ENCODE measurements at places on chromosomes 7 and 10.

DNA sequence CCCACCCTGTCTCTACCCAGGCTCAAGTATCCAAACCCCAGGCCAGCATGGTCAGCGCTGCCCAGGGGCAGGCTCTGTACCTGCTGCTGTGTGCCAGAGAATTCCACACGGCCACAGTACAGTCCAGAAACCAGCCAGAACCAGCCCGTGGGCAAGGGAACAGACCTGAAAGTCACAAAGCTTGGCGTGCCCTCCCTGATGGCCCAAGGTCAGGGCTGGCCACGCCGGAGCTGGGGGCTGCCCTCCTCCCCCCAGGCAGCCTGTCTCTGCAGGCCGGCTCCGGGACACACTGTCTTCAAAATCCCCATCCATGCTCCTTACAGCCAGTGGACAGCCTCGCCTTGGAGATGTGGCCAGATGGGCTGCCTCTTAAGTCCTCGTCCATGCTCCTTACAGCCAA lies 78.4 kb downstream of the CTBP2 start:
- no peak for DNase-seq

DNA sequence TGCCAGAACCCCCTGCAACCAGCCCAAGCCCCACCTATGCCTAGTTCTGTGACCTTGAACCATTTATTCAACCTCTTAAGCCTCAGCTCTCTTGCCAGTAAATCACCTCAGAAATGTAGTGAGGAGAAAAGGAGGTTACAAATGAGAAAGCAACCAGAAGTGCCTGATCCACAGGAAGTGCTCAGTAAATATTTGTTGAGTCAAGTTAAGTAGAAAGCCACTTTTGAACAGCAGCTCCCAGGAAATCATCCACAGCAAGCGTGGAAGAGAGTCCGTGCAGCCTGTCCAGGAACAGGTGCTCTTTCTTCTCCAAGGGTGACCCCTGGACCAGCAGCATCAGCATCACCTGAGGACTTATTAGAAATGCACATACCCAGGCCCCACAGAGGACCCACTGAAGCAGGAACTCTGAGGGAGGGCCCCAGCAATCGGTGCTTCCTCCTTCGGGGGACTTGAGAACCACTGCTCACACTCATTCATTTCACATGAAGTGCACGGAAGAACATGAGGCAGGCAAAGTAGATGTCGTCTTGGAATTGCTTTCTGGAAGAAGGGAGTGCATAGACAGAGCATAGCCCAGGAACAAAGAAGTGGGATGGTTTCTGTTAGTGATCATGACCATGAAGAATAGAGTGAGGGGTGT lies 6.3 kb upstream of the C10orf71 start:
- DNase-seq = peak; percentile 44

DNA sequence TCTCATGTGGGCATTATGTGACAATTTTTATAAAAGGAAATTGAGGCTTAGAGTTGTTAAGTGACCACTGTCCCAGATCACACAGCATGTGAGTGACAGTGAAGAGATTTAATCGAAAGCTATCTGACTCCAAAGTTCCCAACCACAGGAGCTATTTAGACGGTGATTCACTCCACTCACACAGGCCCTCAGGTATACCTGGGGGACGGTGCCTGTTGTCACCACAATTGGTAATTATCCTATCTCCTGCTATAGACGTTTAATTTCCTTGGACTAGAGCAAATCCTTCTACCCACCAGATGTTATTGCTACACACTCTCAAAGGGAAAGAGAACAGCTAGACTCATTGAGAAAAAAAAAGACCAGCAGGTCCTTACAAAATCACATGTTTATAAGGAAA lies 145.5 kb downstream of the KLF6 start:
- DNase-seq = no peak

- no peak for DNase-seq
Observed at GRCh38 chr7:18289788-18290187, 205.8 kb upstream of the HDAC9 start.

DNA sequence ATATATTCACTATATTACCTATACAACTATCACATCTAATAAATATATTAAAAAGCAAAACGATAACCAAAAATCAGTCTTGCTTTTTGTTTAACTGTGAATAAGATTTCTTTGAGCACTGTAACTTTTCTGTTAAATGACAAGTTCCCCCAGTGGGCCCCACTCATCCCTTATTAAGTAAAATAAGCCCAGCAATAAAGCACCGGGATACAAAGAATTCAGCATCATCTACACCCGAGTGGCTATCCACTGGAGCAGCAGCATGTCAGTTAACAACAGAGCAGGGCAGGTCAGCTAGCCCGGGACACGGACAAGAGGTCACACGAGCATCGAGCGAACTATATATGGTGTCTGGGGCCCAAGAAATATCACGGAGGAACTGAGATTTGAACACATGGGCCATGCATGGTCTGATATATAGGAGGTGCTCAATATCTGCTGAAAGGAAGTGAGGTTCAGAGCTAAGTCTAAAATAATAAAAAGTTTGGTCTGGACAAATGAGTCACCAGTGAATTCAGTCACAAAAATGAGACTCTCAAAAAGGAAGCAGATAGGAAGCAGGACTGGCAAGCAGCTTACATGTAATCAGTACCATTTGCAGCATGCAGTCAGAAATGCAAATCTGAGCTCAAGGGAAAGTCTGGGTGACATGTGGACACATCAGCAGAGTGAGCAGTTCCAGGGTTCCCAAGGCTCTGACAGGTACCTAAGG lies 4.1 kb downstream of the ERCC6 start:
- no peak for DNase-seq

- no peak for DNase-seq
Observed at GRCh38 chr10:76138286-76138685, 706.9 kb downstream of the LRMDA start.

GRCh38 chr7:155489158-155489840 lies 31.4 kb downstream of the EN2 start:
- no peak for DNase-seq

- no peak for DNase-seq
Observed at GRCh38 chr7:133481676-133482075, 228.8 kb downstream of the EXOC4 start.

- DNase-seq = no peak
Observed at GRCh38 chr10:119514819-119515218, 27.7 kb downstream of the RGS10 start.

GRCh38 chr7:133978502-133979295 lies 148.4 kb upstream of the LRGUK start:
- no peak for DNase-seq

DNA sequence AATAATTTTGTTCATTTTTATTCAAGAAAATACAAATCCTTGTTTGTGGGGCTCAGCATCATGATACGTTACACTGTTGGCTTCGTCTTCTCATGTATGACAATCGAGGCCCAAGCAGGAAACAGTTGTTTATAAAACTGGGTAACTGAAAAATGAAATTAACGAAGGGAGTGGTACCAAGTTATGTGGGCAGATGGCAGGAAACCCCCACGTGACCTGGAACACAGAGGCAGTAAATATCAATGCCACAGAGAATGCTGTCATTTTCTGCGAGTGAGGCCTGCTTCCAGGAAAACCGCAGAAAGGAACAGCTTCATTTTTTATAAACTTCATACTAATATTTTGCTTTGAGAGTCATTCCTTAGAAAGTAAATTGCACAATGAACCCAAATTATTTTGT lies 201.0 kb upstream of the ADARB2 start:
- DNase-seq = no peak

DNA sequence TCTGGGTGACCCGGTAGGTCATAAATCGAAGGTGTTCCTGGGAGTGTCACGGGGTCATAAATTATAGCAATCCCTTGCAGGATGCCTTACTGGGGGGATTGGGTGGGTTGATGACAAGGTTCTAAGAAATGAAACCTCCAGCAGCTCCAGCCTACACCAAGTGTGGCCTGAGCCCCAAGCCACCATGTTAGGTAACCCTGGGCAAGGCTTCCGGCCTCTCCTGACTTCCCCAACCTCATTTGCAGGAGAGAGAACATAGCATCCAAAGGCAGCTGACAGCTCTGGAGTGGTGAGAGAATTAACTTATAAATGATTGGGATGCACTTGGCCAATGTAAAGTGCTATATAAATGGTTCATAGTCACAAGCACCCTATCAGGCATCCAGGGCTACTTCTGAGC lies 52.8 kb upstream of the TMEM273 start:
- no peak for DNase-seq

- peak; percentile 46 for DNase-seq
Observed at GRCh38 chr10:114662646-114663217, 4.7 kb upstream of the ABLIM1 start.

DNA sequence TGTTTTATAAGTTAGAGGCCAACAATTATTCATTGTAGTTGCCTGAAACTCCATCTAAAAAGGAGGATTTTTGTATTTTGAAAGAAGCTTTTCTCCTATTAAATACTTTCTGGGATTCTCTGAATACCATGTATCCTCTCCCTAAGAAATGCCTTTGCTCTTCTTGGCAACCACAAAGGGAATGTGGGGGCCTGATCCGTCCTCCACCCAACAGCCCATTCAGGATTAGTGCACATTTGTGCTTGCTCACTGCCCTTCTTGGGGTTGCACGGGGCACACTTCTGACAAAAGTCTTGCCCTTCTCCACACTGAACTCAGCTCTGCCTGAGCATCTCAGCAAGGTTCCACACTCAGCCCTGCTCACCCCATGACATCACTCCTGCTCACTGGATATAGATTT lies 194.2 kb downstream of the SLC25A13 start:
- no peak for DNase-seq

DNA sequence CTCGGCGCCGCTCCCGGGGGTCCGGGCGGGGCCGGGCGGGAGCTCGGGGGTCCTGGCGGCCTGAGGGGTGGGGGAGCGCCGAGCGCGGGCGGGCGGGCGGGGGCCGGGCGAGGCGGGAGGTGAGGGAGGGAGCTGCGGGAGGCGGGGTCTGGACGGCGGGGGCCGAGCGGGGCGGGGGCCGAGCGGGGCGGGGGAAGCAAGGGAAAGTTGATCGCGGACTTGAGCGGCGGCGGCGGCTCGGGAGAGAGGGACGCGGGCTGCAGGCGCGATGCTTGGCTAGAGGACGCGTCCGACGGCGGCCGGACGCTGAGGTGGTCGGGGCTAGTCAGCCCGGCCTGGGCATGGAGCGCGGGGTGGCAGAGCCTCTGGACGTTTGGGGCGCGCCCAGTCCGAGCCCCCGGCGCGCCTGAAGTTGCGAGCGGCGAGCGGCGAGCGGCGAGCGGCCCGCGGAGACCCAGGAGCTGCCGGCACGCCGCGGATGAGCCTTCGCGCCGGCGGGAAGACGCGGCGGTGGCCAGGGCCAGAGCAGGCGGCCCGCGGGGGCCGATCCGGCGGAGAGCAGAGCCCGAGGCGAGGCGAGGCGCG lies at the start of gene CDH23:
TSS of gene CDH23 (plus strand) at position 210 of the 585 bp plus-strand sequence. CDS start 42,912 bp downstream, outside the sequence.
- DNase-seq = peak; percentile 61

DNA sequence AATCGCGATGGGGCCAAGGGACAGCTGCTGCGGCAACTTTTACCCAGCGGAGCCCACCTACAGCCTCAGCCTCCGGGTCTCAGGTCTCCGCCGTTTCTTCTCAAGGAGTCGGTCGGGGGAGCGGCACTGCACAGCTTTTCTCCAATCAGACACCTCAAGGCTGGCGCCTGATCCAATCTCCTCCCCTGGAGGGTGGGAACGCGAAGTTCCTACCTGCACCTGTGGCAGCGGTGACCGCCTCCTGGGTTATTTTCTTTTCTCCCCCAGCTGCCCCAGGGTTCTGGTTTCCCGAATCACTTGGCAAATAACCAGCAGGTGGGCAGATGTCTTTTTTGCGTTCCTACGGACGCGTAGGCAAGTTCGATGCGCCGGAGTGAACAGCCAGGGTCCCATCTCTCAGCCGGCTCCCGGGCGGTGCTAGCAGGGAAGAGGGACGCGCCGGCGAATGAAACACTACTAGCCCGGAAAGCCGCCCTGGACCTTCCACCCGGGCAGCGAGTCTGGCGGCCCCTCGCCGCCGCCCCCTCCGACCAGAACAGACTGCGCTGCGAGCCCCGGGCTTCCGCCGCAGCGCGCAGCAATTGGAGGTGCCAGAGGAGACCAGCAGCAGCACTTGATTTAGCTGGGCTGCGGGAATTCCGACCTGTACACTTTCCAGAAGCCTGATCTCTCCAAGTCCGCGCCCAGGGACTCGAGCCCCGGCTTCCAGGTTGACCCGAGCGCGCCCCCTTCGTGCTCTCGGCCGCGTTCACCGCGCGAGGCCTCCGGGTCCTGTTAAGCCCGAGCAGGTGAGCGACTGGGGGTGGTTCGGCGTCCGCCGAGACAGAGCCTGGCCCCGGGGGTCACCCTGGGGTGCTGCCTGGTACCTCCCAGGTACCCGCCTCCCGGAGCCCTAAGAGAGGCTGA lies at the start of gene PRR15:
TSS of gene PRR15 (plus strand) at position 246 of the 906 bp plus-strand sequence. CDS start 2,495 bp downstream, outside the sequence.
- peak; percentile 78 for DNase-seq

DNA sequence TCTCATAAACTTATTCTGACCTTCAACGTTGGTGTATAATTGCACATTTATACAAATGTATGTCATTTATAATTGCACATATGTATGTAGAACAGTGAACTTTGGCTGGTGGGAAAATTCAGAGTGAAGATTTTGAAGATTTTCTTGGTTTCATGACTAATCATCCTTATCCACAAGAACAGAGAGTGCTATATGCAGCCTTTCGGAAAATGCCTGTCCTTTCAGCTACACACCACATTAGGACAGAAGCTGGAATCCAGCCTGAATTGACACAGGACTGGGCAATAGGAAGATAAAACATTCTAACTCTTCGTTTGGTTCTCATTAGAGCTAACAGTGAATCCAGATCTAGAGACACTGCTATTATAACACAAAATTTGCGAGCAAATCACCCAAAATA lies 166.2 kb downstream of the PDE1C start:
- DNase-seq = no peak

DNA sequence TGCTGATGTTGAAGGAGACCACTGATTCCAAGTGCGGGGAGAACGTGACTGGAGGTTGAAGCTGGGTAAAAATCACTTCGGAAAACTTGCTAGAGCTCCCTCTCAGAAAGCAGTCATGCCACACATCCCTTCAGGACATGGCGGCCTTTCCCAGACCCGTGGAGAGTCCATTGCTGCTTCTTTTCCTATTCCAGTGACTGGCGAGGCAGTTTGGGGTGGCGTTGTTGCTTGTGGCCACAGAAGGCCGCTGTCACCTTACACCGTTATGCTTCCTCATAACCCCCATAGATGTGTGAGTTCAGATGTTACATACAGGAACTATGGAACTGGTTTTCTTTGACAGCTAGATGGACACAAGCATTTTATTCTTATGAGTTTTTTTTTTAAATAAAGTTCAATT lies 235.6 kb upstream of the POM121L12 start:
- DNase-seq = no peak

- DNase-seq = no peak
Observed at GRCh38 chr10:76647301-76647700, 990.3 kb downstream of the KCNMA1 start.

DNA sequence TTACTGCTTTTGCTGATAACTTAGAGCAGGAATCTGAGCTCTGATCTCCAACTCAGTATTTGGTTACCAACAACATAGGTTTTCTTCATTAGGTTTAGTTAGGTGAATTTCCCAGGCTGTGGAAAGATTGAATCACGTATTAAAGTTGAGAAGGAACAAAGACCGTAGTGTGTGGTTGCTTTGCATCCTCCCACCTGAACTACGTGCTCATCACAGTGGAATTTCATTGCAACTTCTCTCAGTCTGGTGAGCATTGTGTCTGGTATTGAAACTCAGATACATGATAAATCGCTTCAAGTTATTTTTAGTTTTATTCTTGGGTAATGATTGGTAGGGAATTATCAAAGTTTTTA lies 139.4 kb upstream of the AKR1E2 start:
- no peak for DNase-seq

GRCh38 chr7:31343516-31344305 lies 3.2 kb upstream of the NEUROD6 start:
- no peak for DNase-seq
